Activated naive CD8-positive, alpha-beta T cell treated with anti-CD3 and anti-CD28 coated beads, Interleukin-2, amount 10 ng/mL, durations not matched to agents 7 days and 5 days (primary cell): ENCODE measurements at places on chromosomes 6 and 20. TPM values are rescaled to one million over a fixed set of nuclear protein-coding genes. Genes with fewer than 3 reads are reported as not detected.

RIMS1 gene
- not detected for total RNA-seq

RNF182 gene
- not detected for total RNA-seq

ACTL10 gene
- 4.9 TPM for total RNA-seq

SNAP91 gene
- not detected for total RNA-seq

ZNF341 gene
- 5.1 TPM for total RNA-seq

CALHM6 gene
- 26.7 TPM for total RNA-seq

PGC gene
- not detected for total RNA-seq

RTN4IP1 gene
- total RNA-seq: 7.8 TPM

TUBB2A gene
- 2.2 TPM for total RNA-seq

UNC5CL gene
- 4.2 TPM for total RNA-seq

NRN1 gene
- total RNA-seq: 49.8 TPM

ZNF391 gene
- 4.2 TPM for total RNA-seq
